ENCODE measurements at places on chromosomes 5 and 9.

GRCh38 chr5:9157811-9158210 lies 388.1 kb downstream of the SEMA5A start:
- DNase-seq, result no peak

DNA sequence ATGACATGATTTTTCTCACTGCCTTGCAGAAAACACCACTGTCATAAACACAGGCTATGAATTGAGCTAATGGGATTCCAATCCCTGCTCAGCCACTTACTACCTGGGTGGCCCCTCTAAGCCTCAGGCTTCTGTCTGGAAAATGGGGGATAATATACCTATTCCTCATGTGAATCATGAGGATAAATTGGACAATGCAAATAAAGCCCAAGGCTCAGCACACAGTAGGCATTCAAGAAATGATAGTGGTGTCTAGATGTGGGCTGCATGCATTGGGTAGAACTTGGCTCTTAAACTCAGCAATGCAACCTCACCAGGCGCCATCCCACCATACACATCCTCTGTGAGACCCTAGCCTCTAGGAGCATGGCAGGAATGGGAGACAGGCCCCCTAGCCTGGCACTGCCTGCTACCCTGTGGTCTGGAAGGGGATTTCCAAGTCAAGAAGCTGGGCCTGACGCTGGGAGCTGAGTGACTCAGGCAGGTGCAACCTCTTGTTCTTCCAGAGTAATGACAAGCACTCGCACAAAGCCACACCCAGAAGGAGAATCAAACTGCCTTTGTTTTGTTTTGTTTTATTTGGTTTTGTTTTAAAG lies 2.3 kb upstream of the TNIP1 start:
- no peak for DNase-seq

- no peak for DNase-seq
Observed at GRCh38 chr5:143495821-143496275, 92.4 kb upstream of the NR3C1 start.

DNA sequence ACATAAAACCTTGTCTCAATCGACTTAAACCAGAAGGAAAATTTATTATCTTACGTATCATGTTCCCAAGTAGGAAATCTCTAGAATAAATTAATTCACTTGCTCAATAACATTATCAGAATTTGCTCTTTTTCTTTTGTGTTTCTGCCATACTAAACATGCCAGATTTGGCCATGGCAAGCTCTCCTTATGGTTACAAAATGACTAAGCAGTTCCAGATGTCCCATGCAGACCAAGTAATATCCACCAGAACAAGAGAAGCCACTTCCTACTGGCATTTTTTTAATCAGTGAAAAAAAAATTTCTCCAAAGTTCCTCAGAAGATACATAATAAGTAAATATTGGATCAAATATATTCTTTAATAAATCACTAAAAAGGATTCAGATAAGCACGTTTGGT lies 25.2 kb upstream of the ADAMTS6 start:
- no peak for DNase-seq

DNA sequence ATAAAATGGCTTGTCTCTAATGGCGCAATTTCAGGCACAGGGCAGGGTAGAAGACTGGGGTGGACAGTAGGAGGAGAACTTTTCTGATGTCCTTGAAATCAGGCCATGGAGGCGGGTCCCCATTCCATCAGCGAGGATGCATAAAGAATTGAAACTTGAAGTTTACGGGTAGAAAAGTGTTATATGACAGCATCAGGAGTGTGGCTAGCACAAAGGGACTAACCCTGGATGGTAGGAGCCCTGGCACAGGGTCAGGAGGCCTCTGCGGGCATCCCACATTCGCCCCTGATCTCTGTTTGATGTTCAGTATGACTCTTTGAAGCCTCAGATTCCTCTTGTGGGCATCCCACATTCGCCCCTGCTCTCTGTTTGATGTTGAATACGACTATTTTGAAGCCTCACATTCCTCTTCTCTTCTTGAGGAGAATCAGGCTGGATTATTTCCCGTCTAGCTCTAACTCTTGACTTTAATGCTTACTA lies 94.8 kb upstream of the ADRA1B start:
- DNase-seq, result no peak

DNA sequence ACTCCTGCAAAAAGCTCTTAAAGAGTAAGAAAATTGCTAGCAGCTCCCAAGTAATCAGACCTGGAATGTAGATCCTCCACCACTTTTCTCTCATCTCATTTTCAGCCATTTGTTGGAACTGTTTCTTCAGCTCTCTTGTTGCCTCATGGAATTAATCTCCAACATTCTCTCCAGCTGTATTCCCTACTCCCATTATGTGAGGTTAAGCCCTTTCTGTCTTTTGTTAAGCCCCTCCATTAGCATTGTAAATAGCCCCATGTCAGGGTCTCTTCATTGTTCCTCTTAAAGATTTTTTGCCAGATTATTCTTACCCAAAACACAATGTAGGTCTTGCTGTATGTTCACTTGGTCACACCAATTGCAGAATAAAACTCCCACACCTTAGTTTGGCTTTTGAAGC lies 119.8 kb downstream of the PLPPR1 start:
- DNase-seq, result no peak

DNA sequence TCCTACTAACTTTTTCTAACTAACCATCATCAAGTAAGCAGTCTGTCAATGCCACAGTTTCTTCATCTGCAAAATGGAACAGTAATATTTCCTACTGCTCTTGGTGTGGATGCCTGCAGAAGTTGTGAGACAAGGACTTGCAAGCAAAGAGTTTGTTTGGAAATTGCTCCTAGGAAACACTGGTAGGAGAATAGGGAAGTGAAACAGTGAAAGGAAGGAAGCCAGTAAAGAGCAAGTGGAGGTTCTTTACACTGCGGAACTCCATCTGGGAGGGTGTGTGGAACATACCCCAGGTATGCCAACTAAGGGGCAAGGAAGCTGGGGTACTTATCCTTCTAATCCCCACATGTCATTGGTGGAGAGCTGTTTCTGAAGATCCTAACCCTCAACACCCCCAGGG lies 119.9 kb downstream of the FOXD1 start:
- no peak for DNase-seq

DNA sequence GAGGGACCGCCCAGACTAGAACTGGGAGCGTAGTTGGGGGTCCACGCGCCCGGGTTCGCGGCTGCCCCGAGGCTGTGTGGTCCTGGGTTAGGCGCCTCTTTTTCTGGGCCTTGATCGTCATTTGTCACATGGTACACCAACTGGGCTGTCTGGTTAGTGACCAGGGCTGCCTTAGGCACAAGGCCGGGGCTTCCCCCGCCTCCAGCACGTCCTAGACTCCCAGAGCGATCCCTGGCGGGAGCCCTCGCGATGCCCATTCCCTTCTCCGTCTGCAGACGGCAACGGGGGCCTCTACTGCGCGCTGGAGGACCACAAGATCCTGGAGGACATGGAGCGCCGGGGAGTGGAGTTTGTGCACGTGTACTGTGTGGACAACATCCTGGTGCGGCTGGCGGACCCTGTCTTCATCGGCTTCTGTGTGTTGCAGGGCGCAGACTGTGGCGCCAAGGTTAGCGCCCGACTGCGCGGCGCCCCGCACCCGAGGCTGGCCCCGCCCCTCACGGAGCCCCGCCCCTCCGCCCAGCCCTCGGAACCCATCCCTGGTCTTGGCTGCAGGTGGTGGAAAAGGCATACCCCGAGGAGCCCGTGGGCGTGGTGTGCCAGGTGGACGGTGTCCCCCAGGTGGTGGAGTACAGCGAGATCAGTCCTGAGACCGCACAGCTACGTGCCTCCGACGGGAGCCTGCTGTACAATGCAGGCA lies 1.5 kb downstream of the UAP1L1 start:
- peak; percentile 14 for DNase-seq

DNA sequence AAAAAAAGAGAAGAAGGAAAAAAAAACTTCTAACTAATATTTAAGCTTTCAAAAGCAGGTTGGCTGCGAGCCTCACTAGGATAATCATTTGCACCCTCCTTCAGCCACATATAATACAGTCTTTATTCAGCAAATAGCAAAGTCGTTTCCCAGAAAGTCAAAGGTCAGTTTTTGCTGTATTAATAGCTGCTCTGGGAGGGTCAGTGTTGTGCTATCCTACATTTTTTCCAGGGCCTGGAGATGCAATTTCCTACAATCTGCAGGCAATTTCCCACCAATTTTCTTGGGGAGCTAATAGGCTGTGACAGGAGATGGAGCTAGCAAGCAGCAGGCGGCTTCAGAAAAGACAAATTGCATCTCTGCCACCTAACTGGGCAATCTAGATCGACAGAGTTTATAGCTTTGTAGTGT lies 136.8 kb downstream of the TLE1 start:
- peak; percentile 31 for DNase-seq

DNA sequence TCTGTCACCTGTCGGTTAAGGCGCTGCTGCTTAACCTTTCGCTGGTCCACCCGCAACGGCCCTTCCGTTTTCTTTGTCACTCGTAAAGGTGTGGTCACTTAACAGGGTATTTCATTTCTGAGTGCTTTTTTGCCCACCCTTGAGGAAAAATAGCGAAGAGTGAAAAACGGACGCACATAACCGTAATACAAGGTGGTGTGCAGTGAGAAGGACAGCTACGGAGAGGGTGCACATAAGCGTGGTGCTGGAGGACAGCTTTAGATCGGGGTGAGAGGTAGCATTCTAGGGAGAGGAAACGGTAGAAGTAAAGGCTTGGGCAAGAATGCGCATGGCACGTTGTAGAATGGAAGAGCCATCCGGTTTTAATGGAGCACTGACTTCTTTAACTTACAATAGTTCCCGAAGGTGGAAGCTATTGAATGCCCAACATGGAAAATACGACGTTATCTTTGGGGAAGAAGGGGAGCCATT lies 761 bp downstream of the CCT5 start:
- peak; percentile 28 for DNase-seq

Data from kidney (tissue), 22 donors.